CD4-positive, CD25-positive, alpha-beta regulatory T cell (primary cell): ENCODE measurements at places on chromosomes 7 and 10. TPM values are rescaled to one million over a fixed set of nuclear protein-coding genes. Genes with fewer than 3 reads are reported as not detected.

DNA sequence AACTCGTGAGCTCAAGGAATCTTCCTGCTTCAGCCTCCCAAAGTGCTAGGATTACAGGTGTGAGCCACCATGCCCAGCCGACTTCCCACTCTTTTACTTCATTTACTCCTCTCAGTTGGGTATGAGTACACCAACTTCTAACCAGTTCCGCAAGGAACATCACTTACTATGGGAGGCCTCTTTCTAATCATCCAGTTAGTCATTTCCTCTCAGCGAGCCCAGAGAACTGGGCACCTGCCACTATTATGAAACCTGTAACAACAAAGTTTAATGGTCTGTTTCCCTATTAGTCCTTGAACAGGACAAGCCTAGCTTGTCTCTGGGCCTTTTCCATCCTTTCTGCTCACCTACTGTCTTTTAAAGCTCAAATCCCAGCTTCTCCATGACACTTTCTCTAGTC, 88.8 kb downstream of the DNMBP start:
- no peak for DNase-seq

- no peak for DNase-seq
Observed at GRCh38 chr7:152392254-152392653, 43.5 kb downstream of the KMT2C start.

IDI2 gene
- not detected for total RNA-seq

SEMA3C gene
- 1.2 TPM for total RNA-seq

CD36 gene
- total RNA-seq: 0.52 TPM

- no peak for DNase-seq
Observed at GRCh38 chr7:53518319-53518718, 482.9 kb downstream of the POM121L12 start.

DNA sequence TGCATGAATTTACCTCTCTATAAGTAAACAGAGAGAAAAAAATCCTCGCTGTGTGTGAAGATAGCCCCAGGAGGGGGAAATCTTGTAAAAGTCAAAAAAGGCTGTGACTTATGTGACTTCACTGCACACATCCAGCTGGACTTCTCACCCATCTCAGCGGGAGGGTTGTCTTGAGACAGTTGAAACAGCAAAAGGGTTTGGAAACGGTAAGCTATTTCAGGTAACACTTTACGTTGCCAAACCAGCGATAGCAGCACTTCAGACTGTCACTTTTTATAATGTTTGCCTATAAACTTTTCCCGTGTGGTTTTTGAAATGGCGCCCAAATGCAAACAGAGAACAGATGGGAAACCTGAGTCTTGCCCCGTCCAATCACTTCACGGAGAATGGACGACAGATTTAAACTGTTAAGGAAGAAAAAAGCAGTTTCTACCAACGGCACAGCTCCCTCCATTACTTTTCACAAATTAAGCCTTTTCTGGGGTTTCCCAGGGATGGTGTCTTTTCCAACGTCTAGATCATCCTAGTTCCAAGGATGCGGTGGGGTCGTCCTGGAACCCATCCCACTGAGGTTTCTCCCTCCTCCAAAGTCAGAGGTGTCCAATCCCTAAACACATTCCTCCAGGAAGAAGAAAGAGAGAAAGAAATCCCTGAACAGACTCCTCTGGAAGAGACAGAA, 25.2 kb downstream of the FGFR2 start:
- DNase-seq: no peak

DNA sequence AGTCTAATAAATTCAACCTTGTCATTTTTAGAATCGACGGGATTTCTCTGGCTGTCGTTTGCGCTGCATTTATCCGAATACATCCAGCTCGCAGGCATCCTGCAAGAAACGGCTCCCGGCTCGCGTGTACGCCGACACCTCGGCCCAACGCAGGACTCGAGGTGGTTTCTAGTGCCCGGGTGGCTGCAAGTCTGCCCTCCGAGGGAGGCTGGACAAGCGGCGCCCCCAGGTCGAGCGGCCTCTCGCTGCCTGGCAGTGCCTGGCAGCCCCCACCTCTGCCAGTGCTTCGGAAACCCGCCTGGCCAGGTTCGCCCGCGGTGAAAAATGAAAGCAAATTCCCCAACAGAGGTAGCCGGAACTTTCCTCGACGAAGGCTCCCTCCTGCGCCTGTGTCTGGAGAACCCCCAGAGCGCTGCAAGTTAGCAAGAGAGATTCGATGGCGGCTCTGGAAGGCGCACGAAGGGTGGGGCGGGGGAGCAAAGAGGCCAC, 5.7 kb upstream of the ZNF503 start:
- no peak for DNase-seq

DNA sequence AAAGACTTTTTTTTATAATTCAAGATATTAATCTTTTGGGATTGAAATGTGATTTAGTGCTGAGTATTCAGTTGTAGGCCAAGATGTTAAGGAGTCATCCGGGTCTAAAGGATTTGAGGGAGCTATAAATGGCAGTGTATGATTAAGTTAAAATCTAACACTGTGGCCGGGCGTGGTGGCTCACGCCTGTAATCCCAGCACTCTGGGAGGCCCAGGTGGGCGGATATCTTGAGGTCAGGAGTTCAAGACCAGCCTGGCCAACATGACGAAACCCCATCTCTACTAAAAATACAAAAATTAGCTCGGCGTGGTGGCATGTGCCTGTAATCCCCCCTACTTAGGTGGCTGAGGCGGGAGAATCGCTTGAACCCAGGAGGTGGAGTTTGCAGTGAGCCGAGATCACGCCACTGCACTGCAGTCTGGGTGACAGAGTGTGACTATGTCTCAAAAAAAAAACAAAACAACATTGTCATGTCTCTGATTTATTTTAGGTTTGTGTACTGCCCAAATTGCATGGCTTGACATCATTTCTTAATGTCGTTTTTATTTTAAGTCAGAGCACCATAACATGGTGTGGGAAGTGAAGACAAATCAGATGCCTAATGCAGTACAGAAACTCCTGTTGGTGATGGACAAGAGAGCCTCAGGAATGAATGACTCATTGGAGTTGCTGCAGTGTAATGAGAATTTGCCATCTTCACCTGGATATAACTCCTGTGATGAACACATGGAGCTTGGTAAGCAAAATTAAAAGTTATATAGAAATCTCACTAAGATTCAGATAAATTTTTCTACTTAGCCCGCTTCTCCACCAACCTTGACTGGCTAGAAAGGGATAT, 10.7 kb downstream of the HBP1 start:
- no peak for DNase-seq

DNA sequence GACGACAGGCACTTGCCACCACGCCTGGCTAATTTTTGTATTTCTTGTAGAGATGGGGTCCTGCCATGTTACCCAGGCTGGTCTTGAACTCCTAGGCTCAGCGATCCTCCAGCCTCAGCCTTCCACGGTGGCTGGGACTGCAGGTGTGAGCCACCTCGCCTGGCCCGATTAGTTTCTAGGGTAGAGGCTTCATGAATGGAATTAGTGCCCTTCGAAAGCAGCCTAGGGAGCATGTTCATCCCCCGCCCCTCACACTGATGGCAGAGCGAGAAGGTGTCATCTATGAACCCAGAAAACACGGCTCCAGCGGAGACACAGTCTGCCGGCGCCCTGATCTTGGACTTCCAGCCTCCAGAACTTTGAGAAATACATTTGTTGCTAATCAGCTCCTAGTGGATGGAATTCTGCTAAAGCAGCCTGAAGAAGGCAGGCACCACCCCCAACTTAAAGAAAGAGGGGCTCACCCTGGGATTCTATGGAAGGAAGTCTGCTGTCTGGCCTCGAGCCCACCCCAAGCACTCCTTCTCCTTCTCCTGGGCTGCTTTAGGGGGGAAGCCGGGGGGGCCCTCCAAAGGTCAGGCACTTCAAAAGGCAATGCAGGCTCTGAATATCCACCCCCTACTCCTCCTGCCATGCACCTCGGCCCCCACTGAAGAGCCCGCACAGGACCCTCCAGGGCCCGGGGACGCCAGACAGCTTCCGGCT, 10.1 kb downstream of the PDGFA start:
- no peak for DNase-seq
